Stimulated activated CD4-positive, alpha-beta T cell treated with anti-CD3 and anti-CD28 coated beads, Interleukin-1b, Interleukin-23, amount 100 ng/mL, for 1 hour (primary cell): ENCODE measurements at places on chromosomes 3 and 15.

- no peak for DNase-seq
These were observed 36.1 kb downstream of the PTH1R start for GRCh38 chr3:46913644-46914043.

GRCh38 chr15:68829068-68829467 lies 8.4 kb upstream of the ANP32A start:
- DNase-seq: no peak

DNA sequence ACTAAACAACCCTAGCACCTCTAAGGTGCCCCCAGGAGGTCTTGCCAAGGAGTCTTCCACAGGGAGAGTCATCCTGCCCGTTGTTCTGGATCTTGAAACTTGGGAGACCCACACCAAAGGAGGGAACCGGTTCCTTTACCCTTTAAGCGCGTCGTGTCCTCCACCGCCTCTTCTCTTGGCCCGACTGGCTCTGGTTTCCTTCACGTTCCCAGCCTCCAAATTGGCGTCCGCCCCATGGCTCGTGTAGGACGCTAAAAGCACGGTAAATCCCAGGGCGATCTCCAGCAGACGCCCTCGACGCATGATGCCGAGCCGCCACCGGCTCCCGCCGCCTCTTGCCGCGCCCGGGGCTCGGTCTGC lies 1.1 kb downstream of the FBN1 start:
- no peak for DNase-seq

DNA sequence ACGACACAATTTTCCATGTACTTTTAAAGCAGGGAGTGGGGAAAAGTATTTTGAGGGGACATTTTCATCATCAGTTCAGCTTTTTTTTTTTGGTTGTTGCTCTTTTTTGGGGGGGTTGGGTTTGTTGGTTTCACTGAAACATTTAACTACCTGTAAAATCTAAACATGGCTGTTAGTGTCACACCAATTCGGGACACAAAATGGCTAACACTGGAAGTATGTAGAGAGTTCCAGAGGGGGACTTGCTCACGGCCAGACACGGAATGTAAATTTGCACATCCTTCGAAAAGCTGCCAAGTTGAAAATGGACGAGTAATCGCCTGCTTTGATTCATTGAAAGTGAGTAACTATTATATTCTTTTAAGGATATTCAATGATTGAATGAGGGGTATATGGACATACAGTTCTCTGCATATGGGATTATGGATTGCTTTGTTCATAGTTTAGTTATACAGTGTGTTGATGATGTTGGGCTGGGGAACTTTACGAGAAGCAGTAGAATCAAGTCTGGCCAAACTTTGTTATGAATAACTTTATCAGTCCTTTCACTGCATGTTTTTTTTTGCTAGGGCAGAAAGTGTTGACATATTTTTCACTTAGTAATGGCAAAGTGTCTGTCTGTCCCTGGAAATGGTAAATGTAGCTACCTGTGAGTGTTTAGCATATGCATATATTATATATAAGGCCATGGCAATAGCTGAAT lies 31.5 kb downstream of the MBNL1 start:
- no peak for DNase-seq

DNA sequence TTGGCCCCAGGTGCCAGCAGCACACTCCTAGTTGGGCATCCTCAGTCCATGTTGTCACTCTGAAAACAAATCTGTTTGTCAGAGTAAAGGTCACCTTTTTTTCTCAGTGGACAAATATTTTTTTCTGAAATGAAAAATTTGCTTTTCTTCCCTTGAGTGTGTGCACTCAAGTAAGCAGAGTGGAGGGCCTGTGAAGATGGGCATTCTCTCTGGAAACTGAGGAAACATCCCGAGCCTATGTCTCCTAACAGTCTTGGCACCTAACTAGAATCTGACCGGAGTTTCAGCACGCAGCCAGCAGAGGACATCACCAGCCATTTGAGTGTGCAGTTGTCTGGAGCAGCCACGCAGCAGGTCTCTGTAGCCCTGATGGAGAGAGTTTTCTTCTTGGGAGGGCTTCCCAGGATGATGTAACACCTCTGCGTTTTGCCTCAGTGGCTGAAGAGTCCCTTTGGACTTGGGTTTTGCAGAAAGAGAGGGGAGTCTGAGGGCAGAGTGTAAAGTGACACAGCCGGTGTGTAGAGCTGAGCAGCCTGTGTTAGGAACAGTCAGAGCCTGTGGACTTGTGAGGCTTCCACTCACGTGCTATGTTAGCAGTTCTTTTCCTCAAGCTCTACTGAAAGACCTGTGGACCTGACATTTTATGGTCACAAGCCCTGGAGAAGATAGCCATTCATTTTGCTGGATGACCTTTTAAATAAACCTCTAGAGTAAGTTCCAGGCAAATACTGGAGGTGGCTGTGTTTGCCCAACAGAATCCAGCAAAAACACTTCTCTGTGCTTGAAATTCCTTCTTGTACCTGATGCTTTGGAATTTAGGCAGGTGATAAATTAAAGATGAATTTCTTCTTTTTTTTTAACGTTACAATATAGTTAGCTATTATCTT lies 51.6 kb downstream of the ABHD2 start:
- DNase-seq: no peak

GRCh38 chr3:190382082-190382481 lies 5.9 kb upstream of the CLDN16 start:
- no peak for DNase-seq

DNA sequence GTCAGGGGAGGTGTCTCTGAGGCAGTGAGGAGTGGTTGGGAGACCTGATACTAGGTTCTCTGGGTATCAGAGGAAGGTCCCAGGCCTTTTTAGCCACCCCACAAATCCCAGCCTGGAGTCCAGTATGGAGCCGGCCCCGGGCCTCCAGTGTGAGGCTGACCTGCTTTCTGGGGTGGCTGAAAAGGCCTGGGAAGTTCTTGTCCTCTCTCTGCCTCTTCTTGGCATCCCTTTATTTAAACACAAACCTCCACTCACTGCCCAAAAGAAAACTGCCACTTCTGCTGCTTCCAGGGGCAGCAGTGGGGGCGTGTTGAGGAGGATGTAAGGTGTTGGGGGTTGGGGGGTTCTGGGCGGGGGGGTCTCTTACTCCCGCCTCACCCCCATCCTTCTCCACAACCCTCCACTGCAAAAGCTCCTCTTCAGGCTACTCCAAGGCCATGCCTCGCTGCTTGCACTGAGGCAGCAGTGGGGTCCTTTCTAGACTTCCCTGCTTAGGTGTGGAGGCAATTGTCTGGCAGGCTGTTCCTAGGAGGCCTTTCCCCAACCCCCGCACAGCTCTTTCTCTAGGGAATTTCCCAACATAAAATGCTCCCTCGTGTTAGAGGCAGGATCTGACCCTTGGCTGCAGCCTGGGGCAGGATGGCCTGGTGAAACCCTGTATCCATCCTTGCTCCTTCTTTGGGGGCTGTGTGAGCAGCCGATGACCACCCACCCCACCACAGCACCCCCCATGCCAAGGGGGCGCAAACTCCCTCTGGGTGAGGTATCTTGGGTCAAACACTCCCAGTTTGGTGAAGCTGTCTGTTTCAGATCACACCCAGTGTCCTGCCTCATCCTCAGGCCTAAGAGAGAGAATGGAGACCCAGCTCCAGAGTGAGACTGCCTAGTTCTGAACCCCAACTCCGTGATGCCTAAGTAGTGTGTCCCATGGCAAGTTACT lies 12.1 kb upstream of the RAD18 start:
- DNase-seq: no peak

GRCh38 chr15:95196176-95196915 lies 965.0 kb downstream of the MCTP2 start:
- no peak for DNase-seq

- no peak for DNase-seq
These were observed 23.5 kb downstream of the MYH15 start for GRCh38 chr3:108486941-108487340.

GRCh38 chr3:42290966-42291714 lies 25.2 kb upstream of the CCK start:
- DNase-seq: no peak
